Dermis microvascular lymphatic vessel endothelial cell (primary cell): ENCODE measurements at places on chromosomes 7 and 10. TPM values are rescaled to one million over a fixed set of nuclear protein-coding genes. Genes with fewer than 3 reads are reported as not detected.

INA gene
- 0.13 TPM in 2 replicates for total RNA-seq

MPP7 gene
- 4.1 and 11.5 TPM in 2 replicates for total RNA-seq

GJD4 gene
- total RNA-seq: not detected in 2 replicates

KNDC1 gene
- total RNA-seq: under 0.01 TPM in 1 of 2 replicates, not detected in the other

CDH23 gene
- total RNA-seq: under 0.01 TPM in 2 replicates

SLC18A3 gene
- total RNA-seq: not detected in 2 replicates

FGL2 gene
- total RNA-seq: 0.13 and 0.25 TPM in 2 replicates

DLG5 gene
- 5.4 and 8.0 TPM in 2 replicates for total RNA-seq

PNLIPRP2 gene
- total RNA-seq: not detected in 2 replicates

HSPA12A gene
- 0.38 and 0.77 TPM in 2 replicates for total RNA-seq

DPY19L1 gene
- total RNA-seq: 53.1 and 53.9 TPM in 2 replicates

CALHM1 gene
- total RNA-seq: not detected in 2 replicates

ARHGEF5 gene
- 0.13 and 0.38 TPM in 2 replicates for total RNA-seq

CCL24 gene
- not detected in 2 replicates for total RNA-seq

LIPN gene
- not detected in 2 replicates for total RNA-seq
